ENCODE measurements at places on chromosomes 11 and 22.

DNA sequence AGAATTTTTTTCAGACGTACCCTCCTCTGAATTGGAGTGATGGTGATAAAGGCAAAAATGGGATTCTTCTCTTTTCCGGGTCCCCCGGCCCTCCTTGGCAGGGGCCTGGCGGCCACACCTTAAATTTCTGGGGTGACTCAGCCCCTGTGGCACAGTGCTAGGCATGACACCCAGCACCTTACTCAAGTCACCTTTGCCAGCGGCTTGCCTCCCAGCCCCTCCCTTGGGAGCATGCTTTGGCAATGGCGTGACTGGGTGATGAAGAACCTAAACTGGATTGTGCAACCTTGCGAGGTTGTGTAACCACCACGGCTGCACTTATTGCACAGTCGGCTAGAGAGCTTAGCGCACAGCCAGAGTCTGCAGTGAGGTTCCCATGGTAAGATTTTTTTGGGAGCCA lies 16.2 kb upstream of the LDLRAD3 start:
- no peak for DNase-seq

DNA sequence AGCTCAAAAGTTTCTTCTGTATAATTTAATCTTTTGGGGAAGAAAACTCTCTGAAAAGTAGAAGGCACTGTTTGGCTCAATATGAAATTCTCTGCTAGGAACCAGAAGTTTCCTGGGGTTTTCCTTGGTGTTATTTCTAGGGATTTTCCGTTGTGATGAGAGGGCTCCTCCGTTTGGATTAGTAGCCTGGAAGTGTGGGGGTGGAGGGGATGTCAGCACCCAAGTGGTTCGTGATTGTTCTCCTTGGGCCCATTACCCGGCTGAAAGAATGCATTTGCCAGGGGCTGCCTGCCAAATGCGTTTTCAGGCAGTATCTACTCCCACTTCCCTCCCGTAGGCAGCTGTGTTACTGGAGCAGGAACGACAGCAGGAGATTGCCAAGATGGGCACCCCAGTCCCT lies 4.3 kb downstream of the SF3B2 start:
- DNase-seq, result no peak

- DNase-seq, result no peak
Observed at GRCh38 chr22:33013531-33014162, 44.5 kb downstream of the SYN3 start.

DNA sequence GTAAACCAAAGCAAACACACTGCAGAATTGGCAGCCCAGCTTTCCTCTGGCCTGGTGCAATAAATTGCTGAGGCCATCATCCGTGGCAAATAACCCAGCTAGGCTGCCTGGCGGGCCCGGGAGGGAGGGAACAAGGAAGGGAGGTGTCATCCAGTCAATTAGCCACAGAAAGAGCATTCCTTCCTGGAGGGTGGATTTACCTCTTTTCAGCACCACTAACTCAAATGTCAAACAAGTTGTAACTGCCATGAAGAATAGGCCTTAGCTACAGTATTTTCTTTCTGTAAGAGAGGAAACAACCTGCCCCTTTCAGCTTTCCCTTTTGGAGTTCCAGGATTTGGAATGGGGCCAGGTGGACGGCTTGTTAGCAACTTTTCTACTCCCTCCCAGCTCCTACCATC lies 163.8 kb upstream of the BDNF start:
- no peak for DNase-seq

DNA sequence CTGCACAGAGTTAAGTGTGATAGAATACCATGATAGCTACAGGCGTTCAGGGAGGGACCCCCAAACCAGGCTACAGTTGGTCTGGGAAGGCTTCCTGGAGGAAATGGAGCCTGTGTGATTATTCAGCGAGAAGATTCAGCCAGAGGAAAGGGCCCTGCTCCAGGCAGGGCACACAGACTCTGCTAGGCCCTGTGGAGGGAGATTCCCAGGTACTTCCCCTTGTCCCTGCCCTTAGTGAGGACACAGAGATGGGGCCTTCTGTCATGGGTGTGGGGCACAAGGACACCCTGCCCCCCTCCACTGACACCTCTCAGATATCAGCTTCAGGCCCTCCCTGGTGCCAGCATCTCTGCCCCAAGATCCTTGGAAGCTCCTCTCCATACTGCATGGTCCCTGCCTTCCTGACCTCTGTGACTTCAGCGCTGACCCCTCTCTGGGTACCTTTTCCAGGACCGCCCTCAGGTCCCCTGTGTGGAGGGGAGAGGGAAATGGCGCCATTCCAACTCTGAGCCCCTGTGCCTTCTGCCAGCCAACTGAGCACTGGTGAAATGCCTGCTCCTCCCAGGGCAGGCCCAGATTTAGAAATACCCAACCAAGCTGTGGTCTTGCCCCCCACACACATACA lies 12.6 kb upstream of the POU2F3 start:
- DNase-seq, result no peak

GRCh38 chr11:85531191-85531897 lies 95.8 kb downstream of the DLG2 start:
- no peak for DNase-seq

DNA sequence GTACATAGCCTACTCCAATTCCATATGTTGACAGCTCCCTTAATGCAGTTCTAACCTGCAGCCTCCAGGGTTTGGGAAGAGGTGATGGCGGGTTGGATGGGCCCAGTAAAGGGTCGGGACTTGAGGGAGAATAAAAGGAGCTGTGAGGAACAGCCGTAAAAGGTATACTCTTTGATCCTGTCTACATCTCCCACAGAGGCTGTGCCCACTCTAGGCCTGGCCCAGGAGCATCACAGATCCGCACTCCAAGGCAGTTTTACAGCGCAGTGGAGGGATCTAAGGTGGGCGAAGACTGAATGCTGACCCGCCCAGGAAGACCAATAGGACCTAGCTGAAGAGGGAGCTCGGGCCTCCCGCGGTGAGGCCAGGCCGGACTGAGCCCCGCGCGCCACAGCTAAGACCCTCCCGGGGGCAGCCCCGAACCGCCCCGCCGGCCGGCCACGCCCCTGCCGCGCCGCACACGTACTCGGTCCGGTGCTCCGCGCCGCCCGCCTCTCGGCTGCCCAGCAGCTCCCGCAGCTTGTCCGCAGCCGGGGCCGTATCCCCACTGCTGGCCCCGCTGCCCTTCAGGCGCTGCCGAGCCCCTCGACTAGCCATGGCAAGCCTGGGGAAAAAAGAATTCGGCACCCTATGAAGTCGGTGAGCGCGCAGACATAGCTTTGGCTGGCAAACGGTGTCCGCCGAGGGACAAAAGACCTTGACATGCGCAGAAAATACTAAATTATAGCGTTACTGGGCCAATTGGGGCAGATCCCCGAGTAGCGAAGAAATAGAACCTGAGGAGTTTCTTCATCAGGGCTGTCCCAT lies at the start of gene ALG9:
Gene ALG9 (minus strand): TSS at position 696 of the 807 bp plus-strand sequence. CDS start 99 bp downstream, at position 597.
- peak; percentile 93 for DNase-seq

DNA sequence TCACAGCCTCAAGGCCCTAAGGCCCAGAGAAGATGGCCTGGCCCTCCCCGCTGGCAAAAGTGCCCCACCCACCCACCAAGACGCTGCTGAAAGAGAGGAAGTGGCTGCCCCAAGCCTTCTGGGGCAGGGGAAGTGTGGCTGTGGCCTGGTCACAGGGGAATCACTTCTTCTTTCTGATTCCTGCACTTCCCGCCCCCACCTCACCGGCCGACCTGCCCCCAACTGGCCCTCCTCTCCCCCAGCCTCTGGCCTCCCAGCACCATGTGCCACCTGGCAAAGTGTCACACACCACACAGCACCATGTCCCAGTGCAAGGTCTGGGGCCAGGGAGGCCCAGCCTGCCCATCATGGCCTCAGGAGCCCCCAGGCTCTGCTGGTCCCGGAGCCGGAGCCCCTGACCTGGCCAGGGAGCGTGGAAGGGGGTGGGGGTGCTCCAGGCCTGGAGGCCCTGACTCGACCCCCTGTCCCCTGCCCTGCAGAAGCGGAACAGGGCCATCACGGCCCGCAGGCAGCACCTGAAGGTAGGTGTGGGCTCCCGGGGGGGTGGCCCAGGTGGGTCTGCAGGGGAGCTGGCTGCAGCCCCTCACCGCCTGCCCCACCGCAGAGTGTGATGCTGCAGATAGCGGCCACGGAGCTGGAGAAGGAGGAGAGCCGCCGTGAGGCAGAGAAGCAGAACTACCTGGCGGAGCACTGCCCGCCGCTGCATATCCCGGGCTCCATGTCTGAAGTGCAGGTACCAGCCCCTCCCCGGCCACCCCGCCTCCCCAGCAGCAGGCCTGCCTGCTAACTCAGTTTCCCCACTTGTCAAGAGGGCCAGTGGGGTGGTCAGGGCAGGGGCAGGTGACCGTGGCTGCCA lies 1.4 kb downstream of the TNNI2 start:
- peak; percentile 75 for DNase-seq
